T-cell (primary cell): ENCODE measurements at places on chromosomes 6 and 20.

DNA sequence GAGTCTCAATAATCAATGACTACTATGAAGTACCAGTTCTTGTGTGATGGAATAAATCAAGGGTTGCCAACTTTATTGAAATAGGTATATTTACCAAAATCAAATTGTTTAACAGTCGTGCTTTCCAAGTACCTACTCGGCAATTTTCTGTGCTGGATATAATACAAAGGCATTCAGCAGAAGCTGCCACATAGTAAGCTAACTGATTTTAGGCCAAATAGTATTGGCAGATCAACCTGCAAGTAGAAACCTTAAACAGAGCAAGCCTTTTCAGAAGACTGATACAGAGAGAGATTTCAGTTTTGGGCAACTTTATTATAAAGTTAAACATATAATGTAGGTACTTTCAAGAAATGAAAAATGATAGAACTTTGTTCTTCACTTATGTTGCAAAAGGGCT lies 174.6 kb downstream of the ASCC3 start:
- no peak for DNase-seq

- no peak for DNase-seq
These were observed 122.1 kb downstream of the PDSS2 start for GRCh38 chr6:107337191-107337741.

DNA sequence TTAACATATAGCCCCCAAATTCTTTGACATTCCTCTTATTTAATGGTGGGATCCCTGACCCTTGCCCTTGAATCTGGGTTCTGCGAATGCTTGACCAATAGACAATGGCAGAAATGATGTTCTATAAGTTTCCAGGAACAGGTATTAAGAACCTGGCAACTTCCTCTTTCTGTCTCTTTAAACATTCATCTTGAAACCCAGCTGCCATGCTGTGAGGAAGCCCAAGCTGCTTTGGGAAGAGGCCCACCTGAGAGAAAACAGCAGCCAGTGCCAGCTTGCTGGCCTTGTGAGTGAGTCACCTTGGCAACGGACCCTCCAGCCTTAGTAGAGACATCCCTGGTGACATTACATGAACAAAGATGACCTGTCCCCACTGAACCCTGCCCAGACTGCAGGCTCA lies 45.2 kb upstream of the RALY start:
- DNase-seq: no peak

GRCh38 chr6:21741221-21742109 lies 147.9 kb downstream of the SOX4 start:
- DNase-seq: no peak

- no peak for DNase-seq
These were observed 94.1 kb downstream of the CDH22 start for GRCh38 chr20:46213946-46214823.

DNA sequence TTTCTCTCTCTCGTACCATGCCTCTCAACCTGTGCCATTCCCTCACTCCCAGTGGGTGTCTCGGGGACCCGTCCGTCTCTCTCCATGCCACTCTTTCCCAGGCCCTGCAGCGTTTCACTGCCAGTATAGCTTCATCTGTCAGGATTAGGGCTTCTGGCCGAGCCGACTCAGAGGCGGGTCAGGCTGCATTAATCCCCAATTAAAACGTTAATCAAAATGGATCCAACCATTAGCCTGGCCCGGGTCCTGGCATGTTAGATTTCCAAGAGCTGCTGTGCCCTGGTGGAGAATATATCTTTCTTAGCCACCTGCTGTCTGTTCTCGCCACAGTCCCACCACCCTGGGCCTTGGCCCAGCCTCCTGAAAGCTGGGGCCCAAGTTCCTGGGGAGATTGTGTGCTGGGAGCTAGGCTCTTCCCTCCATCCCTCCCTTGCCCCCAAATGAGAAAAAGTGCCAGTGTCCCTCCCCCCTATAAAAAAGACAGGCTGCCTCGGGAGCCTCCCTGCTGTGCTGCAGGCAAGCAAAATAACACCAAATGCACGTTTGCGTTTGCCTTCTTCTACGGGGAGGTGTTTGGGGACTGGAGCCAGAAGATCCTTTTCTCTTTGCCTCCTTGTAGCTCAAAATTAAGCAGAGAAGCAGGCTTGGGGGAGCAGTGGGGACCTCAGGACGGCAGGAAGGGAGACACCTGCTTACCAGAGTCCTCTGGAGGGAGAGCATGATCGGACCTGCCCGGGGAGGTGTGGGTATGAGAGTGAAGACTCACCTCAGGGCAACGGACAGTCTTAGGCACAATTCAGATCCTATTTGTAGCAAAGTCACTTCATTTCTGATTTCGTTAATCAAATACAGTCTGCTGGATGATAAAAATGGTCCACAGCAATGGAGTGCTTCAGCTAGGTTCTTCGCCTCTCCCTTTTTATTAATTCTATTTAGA lies 3.0 kb downstream of the KCNG1 start:
- DNase-seq: no peak

DNA sequence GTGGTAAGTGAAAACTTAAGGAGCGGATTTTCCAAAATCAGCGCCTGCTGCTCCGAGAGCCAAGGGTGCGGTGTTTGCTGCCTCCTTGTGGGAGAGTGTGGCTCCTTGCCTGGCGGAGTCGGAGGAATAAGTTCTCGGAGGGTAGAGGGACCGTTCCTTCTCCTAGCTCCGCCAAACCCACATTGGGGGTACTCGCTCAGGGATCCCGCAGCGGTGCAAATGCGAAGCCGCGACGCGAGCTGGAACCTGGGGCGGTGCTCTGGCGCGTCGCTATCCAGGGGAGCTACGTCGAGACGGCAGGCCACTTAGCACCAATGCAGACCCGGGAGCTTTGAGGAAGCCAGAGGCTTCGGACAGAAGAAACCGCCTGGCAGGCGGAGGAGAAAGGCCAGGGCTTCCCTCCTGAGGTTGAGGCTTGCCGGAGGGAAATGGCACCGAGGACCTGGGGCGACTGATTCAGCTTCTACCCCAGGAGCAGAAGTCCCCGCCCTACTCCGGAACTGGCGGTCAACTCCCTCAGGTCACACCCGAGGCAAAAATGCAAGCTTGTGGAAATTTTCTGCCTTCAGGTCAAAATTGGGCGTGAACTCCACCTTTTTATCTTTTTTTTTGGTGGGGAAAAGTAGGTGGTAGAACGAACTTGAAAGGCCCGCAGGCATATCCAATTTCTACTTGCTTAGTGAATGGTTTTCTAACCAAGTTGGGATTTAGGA lies 5.7 kb upstream of the DDX43 start:
- peak; percentile 28 for DNase-seq

DNA sequence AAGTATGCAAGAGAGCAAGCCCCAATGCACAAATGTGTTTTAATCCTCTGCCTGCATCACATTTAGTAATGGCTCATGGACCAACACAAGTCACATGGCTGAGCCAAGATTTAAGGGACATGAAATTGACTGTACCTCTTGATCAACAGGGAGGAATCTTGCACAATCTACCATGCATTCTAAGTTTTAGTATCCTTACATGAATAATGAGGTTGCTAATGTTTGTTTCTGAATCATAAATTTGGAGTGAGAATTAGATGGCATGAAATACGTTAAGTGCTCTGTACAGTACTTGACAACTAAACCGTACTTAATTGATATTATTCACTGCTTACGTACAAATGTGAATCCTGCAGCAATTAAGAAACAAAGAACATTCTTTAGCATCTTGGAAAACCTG lies 553.8 kb upstream of the JAG1 start:
- DNase-seq: no peak

GRCh38 chr20:20786428-20786827 lies 74.0 kb upstream of the RALGAPA2 start:
- no peak for DNase-seq

DNA sequence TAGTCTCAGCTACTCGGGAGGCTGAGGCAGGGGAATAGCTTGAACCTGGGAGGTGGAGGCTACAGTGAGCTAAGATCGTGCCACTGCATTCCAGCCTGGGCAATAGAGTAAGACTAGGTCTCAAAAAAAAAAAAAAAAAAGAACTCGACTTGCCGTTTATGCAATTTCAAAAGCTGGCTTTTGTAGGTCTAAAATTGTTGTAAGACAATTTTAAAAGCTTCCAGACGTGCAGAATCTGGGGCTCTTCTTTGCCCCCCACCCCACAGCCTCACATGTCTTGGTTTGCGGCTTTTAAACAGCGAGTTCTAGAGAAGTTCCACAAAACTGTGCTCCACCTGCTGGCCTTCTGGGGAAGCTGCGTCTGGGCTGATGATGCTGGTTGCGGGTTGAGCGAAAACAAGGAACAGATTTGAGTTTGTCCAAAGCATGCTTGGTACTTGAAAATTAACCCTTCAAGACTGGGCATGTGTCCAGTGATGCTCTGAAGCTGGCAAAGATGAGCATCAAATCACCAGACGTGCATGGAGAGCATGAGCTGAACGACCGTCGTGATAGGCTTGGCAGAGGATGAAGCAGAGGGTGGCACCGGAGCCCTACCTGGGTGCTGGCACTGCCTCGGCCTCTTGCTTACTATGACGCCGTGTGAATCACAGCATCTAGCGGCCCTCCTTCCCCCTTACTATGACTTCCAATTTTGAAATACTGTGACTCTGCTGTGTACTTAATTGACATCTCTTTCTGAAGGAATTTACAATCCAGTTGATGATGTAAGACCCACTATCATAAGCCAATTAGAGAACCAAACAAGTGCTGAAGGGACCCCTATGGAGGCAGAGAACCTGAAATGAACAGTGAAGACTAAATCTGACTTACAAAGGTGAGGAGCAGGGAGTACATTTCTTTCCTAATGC lies 171.4 kb downstream of the GMPR start:
- DNase-seq: peak; percentile 40

- DNase-seq: no peak
These were observed 423.8 kb upstream of the ID4 start for GRCh38 chr6:19413323-19413722.

GRCh38 chr6:63188828-63189227 lies 22.4 kb upstream of the FKBP1C start:
- no peak for DNase-seq

DNA sequence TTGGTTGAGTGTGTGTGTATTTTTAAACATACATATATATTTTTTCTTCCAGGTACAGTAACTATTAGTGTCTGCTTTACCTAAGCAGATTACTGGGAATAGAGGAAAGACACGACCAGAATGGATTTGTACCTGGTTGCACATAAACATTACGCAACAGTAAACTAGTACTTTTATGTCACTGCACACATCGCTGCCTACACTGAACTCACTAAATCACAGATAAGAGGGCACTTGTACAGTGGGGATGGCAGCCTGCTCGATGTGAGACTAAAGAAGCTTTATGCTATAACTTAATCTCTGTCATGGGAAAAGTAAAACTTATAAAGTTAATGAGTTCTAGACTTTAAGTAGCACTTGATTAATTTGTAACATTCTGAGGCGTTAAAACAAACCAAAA lies 89.5 kb upstream of the SIM1 start:
- no peak for DNase-seq

DNA sequence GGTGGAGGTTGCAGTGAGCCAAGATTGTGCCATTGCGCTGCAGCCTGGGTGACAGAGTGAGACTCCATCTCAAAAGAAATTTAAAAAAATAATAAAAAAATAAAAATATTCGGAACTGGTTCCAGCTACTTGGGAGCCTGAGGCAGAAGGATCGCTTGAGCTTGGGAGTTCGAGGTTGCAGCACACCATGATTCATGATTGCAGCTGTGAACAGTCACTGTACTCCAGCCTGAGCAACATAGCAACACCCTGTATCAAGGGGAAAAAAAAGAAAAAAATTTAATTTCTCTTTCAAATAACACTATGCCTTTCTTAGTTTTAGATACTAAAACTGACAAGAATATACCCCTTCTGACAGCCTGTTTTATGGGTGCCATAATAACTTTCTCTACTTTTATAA lies 10.5 kb downstream of the KDM1B start:
- no peak for DNase-seq

DNA sequence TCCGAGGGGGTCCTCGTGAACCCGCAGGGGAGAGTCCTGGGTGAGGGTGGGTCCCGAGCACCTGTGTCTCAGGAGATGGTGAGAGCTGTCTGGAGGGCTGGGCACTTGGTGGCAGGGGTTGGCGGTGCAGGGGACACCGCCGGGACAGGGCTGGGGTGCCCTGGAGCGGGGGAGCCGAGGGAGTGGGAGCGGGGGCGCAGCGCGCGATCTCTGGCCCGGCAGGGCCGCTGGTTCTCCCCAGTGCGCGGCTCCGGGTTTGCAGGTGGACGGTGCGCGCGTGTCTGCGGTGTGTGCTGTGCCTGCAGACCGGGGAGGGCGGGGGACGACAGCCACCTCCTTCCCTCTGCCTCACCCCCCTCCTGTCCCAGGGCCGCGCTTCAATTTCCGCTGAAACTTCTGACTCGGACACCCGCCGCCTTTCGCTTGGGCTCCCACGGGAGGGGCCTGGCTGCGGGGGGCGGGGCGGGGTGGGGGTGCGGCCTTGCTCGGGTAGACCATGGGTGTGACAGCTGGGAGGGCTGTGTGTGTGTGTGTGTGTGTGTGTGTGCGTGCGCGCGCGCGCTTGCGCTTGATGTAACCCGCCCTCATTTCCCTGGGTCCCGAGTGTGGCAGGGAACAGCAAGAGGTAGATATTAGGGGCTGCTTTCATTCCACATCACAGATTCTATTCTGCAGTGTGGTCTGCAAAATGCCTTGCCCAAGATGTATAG lies 1.2 kb downstream of the TRIB3 start:
- peak; percentile 31 for DNase-seq

- no peak for DNase-seq
These were observed 7.2 kb downstream of the RIN2 start for GRCh38 chr20:19765266-19765665.

- DNase-seq: no peak
These were observed 179.8 kb downstream of the FOXA2 start for GRCh38 chr20:22404419-22405170.
